ENCODE measurements at places on chromosomes 3 and 15.
A peak's percentile ranks its signal among the peaks of the same experiment; 100 is the strongest.

DNA sequence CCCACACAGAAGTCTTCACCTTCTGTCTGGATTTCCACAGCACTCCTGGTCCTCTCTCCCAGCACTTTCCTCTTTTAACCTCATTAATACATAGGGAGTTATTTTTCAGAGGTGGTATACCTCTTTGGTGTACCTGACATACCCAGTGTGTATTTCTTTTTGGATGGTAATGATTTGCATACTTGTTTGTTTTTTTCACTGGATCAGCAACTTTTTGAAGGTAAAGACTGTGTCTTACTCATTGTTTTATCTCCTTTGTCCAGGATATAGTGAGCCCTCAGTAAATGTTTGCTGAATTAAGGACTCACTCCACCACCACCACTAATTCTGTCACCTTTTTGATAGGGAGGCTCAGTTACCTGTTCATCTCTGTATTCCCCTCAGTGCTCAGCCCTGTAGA lies 52.1 kb downstream of the SACM1L start:
- DNase-seq: no peak

GRCh38 chr3:50260942-50261441 lies 8.0 kb upstream of the SEMA3B start:
- DNase-seq: no peak

DNA sequence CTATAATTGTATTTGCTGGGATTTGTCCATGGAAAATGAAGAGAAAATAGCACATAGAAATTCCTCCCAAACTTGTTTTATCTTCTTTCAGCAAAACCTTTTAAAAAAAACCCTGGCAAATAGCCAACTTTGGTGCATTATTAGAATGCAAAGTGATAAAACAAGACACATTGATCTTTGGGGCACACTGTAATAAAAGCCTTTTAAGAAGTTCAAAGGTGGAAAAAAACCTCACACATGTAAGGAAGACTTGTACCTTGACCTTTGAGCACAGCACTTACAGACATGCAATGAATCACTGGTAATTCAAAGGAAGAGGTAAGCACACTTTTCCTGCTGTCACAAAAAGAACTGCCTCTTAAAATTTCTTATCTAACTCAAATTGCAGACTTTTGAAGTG lies 8.0 kb upstream of the MORC1 start:
- DNase-seq: no peak

DNA sequence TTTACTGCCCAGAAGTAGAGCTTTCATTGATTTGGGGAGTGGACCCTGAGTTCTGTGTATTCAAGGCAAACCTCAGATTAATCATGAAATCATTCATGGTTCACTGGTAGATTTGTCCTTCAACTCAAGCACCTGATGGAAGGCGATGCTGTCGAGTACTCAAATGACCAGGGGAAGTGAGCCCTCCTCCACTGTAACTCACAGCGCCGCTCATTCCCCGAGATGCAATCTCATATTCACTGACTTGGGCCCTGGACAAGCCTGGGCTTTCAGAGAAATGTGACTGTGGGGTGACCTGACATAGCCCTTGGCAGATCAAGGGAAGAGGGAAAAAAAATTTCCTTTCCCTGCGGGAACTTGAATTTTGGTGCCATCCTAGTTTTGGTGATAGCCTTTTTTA lies 156.7 kb upstream of the BHLHE40 start:
- DNase-seq: no peak

DNA sequence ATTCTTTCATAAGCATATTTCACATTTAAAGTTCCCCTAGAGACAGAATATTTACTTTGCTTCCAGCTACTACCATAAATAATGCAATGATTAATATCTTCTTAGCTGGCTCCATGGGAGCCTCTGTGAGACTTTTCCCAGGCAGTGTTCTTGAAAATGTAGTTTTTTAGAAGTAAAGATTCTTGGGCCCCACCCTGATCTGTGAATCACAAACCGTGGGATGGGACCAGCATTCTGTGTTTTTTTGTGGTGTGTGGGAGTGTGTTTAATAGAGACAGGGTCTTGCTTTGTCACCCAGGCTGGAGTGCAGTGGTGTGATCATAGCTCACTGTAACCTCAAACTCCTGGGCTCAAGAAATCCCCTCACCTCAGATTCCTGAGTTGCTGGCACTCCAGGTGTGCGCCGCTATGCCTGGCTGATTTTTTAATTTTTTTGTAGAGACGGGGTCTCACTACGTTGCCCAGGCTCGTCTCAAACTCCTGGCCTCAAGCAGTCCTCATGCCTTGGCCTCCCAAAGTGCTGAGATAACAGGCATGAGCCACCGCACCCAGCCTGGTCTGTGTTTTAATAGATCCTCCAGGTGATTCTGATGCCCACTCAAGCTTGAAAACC lies 83.0 kb downstream of the KLHL25 start:
- DNase-seq: no peak

GRCh38 chr15:34708422-34708821 lies 46.4 kb downstream of the GJD2 start:
- no peak for DNase-seq

DNA sequence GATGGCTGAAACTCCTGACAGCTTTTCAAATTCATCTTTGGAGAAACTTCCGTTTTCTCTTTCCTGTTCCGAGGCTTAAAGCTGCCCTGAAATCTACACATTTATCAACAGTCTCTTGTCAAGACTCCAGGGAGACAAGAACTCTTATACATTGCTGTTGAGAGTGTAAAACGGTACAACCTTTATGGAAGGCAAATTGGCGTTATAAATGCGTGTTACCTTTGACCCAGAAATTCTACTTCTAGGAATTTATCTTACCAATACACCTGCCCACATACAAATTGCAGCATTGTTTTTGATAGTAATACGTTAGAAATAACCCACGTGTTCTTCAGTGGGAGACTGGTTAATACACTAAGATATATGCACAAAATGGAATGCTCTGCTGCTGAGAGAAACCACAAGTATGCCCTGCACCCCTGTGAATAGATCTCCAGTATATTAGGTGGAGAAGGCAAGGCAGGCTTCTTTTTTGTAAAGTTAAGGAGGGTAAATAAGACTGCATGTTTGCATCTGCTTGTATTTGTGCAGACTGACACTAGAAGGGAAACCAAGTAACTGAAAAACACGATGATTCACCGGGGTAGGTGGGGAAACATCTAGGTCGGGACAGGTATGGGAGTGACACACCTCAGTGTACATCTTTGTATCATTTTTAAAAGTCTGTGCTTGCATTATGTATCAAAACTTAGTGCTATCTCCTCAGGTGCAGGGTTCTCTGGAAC lies 97.5 kb downstream of the IGF1R start:
- DNase-seq: no peak

- DNase-seq: no peak
Observed at GRCh38 chr15:79035814-79036213, 54.8 kb downstream of the RASGRF1 start.

DNA sequence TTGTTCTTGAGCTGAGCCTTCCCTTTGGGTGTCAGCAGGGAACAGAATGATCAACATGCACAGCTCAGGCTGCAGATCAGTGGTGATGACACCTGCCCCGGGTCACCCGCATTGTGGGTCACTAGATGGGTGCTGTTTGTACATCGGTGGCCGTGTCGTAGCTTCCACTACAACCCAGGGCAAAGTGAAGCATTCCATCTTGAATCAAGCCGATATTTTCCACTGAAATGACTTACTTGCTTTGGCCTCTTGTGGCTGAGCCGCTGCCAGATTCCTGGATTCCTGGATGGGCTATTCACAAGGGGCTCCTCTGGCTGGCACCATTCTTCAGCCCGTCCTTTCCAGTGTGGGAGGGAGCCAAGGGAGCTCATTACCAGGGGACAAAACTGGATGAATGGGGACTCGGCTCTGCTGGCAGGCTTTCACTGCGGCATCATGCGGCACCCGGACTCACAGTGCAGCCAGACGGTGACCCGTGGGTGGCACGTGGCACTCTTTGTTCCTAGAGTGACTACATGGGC lies 65.6 kb downstream of the SLCO3A1 start:
- no peak for DNase-seq

DNA sequence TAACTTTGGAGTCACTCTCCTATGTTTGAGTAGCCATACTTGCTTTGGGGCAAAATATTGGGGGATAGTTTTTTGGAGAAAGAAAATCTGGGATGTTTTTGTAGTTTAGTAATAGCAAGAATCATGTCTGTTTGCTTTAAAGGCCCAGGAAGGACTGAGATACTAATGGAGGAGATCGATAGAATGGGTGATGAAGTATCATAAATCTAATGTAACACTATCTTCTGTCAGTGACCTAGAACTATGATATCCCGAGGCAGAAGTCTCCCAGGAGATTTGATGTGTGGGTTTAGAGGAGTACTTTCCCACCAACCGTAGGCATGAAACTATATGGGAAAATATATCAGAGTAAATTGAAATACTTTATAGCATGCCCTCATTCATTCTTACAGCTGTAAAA lies 21.0 kb upstream of the NFKBIZ start:
- DNase-seq: no peak

DNA sequence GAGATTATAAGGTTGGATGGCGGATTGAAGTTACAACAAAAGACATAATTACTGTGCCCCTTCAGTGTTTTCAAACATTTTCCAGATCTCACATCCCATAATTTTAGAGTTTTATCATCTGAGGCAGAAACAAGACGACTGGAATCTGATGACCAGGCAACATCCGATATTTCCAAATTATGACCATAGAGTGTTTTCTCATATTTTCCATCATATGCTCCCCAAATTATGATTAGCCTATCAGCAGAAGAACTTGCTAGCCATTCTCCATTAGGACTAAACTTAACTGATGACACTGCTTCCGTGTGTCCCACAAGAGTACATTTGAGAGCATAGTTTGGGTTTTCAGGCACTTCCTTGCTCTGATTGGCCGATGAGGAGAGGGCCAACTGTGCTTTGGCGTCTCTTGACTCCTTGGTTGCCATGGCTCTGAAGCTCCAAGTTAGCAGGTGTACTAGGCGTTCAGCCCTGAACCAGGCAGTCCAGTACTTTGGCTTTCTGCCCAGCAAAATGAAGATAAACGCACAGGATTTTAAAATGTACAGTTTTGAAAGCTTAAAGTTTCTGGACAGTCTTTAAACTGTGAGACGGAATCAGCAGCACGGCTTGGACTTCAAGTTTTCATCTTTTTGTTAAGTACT lies 638 bp downstream of the WDR5B start:
- DNase-seq: peak; percentile 30

- DNase-seq: no peak
Observed at GRCh38 chr3:142623194-142623593, 27.0 kb downstream of the PLS1 start.

- no peak for DNase-seq
Observed at GRCh38 chr3:38325256-38325655, 21.3 kb upstream of the XYLB start.

- DNase-seq: no peak
Observed at GRCh38 chr3:86175593-86176444, 815.1 kb downstream of the VGLL3 start.

DNA sequence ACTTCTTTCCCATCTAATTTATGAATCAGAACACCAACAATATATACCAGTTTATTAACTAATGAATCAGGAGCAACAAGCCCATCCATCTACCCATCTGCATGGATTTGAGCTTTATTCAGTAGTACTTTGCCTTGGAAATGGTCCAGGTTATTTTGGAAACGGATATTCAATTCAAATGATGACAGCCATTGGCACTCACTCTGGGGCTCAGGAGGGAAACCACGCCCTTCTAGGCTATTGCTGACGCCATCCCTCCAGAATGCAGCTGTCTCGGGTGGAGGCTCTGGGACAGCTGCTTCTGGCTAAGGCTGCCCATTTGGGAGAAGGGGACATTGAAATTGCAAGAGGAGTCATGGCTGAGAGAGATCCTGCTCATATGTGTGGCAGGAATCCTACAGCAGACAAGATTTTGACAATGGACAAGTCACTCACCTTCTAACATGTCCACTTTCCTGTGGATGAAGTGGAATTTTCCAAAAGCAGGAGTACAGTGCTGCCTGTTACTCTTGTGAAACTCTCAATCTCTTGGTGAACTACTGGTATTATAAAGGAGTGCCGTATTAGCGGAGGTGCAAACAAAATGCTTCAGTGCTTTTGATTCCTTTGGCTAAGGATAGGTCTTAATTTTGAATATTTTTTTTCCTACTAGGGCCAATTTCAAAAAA lies 29.3 kb upstream of the TRAK1 start:
- DNase-seq: no peak

GRCh38 chr15:25435474-25436243 lies 3.2 kb downstream of the UBE3A start:
- no peak for DNase-seq
